ENCODE measurements at places on chromosomes 12 and 14.
A peak's percentile ranks its signal among the peaks of the same experiment; 100 is the strongest.

GRCh38 chr14:87883750-87884149 is 109.2 kb downstream of the GALC start:
- no peak for DNase-seq

DNA sequence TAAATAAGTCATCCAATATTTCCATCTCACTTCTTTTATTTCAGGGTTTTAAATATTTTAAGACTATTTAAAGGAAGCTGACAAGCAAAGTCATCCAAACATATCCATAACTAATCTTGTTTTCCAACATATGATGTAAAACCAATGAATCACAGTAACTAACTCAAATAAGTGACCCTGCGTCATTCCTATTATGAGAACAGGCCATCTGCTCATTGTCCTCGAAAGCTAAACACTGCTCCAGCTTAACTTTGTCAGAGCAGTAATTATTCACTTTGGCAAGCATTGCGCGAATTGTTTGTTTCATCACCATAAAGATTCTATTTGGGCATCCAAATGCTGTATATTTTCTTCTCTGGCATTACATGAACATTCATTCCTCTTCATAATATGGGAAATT is 99.1 kb downstream of the CAPZA3 start:
- DNase-seq = no peak

- DNase-seq = no peak
Measured at GRCh38 chr14:57254884-57255283, 13.8 kb downstream of the EXOC5 start.

GRCh38 chr14:95498622-95499353 is 17.7 kb downstream of the SYNE3 start:
- DNase-seq = no peak

GRCh38 chr12:92224685-92225331 is 79.2 kb upstream of the BTG1 start:
- no peak for DNase-seq

GRCh38 chr12:56151672-56152131 is 685 bp upstream of the MYL6B start:
- DNase-seq = peak; percentile 64
